ENCODE measurements at places on chromosomes 3 and 15.

DNA sequence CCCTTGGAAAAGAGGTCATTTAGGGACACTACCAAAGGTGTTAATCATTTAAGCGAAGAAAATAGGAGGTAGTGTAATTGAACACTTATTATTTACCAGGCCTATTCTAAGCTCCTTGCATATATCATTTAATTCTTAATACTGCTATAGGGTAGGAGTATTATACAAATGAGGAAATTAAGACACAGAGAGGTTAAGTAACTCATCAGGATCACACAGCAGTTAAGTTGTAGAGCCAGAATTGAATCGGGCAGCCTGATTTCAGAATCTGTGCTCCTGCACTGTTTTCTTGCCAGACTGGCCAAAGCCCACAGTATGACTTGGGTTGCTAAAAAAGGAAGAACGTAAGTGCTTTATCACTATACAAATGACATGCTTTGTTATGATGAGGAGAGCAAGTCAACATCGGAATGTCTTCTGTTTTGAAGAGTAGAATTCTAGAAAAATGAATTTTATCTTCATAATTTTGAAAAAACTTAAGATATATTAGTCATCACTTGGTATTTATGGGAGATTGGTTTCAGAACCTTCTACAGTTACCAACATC lies 31.4 kb downstream of the HPS3 start:
- no peak for DNase-seq

DNA sequence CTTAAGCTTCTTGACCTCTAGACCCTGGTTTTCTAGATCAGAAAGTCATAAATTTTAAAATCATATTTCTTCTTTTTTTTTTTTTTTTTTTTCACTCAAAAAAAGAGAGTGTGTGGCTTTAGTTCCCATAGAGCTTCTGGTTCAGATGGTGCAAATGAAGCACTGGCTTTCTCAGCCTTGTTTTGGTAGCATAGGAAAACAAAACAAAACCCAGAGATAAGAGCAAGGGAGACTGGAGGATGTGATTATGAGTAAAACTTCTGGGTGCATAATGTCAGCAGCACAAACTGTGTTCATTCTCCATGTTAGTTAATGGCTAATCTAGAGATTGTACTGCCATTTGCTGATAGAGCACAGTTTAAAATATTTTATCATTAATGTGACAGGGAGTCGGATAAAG lies 55.4 kb downstream of the RARB start:
- no peak for DNase-seq

DNA sequence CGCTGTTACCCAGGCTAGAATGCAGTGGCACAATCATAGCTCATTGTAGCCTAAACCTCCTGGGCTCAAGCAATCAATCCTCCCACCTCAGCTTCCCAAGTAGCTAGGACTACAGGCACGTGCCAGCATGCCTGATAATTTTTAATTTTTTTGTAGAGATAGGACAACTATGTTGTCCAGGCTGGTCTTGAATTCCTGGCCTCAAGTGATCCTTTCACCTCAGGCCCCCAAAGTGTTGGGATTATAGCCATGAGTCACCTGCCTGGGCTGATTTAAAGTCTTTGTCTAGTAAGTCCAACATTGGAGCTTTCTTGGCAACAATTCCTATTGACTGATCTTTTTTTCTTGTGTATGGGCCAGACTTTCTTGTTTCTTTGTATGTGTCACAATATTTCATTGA lies 28.1 kb downstream of the SPINK8 start:
- DNase-seq = no peak

DNA sequence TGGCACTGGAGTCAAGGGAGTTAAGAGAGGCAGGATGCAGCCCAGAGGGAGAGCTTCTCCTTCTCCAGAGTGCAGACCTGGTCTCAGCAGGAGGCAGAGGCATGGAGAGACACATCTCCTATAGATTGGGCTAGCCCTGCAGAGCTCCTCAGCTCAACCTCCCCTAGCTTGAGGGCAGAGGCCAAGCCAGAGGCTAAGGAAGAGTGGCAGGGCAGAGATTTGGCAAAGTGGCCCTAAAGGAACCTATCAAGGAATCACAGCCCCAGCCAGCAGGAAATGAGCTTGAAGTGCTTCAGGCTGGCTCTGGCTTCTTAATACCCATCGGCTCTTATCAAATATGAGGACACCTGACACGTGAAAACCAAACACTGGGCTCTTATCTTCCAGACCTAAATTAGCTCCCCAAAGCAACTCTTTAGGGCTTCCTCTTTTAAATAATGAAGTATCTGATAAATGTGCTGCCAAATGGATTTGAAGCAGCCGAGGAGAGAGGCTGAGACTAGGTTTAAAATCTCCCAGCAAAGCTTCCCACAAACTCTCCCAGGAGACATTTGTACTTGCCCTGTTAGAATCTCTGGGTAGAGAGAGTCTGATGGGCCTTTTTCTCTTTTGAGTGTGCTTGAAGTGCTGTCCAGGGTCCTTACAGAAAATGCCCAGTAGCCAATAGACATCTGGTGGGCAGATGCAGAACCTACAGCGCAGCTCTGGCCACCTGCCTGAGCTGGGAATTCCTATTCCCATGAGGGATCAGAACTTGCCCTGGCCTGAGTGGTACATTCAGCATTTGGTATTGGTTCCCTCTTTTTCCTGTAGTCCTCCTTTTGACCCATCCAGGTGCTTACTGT lies 271.4 kb downstream of the CLSTN2 start:
- no peak for DNase-seq

GRCh38 chr3:88090681-88091080 lies 31.6 kb downstream of the ZNF654 start:
- no peak for DNase-seq

- DNase-seq = no peak
Measured at GRCh38 chr15:90901175-90902039, 1.7 kb upstream of the MAN2A2 start.

DNA sequence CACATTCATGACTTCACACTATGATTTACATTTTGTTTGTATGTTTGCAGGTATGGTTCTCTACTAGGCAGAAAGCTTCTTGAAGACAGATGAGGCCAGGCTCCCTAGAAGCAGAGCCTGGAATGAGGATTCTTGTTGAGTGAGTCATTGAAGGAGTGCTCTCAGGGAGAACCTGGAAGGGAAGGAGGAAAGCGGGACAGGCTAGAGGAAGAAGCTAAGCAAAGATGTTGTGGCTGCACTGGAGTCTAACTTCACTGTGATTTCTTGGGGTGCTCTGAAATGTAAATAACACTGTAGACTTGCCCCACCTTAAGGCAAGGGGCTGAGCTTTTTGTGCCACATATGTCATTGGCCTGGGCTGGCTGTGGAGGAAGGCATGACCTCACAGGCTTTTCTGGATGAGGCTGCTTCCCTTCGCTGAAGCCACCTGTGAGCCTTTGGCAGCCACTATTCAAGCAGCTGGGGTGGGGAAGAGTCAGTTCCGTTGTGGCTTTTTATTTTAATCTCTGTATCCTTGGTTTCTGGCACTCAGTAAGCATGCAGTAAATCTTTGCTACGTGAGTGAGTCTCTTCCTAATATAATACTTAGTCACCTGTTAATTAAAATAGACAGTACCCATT lies 307.3 kb downstream of the SV2B start:
- DNase-seq = no peak

DNA sequence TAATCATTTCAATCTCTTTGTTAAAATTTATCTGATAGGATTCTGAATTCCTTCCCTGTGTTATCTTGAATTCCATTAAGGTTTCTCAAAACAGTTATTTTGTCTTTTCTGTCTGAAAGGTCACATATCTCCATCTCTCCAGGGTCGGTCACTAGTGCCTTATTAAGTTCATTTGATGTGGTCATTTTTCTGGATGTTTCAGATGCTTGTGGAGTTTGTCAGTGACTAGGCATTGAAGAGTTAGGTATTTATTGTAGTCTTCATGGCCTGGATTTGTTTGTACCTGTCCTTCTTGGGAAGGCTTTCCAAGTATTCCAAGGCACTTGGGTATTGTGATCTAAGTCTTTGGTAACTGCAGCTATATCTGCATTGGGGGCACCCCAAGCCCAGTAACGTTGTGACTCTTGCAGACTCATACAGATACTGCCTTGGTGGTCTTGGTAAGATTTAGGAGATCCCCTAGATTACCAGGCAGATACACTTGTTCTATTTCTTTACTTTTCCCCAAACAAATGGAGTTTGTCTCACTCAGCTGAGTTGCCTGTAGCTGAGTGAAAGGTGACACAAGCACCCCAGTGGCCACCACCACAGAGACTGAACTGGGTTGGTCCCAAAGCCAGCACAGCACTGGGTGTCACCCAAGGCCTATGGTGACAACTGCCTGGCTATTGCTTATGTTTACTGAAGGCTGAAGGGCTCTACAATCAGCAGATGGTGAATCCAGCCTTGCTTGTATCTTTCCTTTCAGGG lies 18.9 kb upstream of the SLC27A2 start:
- no peak for DNase-seq

GRCh38 chr15:62899090-62899493 lies 143.5 kb upstream of the TPM1 start:
- no peak for DNase-seq

- peak; percentile 77 for DNase-seq
Measured at GRCh38 chr15:28128031-28128430, 28.9 kb upstream of the OCA2 start.
